ENCODE measurements at places on chromosomes 3 and 15. TPM values are rescaled to one million over a fixed set of nuclear protein-coding genes. Genes with fewer than 3 reads are reported as not detected.
A peak's percentile ranks its signal among the peaks of the same experiment; 100 is the strongest.

- DNase-seq, result no peak
These were observed 175.3 kb downstream of the IGF1R start for GRCh38 chr15:98823616-98824015.

GRCh38 chr3:23671851-23672589, 133.7 kb upstream of the UBE2E1 start:
- peak; percentile 75 for DNase-seq

DNA sequence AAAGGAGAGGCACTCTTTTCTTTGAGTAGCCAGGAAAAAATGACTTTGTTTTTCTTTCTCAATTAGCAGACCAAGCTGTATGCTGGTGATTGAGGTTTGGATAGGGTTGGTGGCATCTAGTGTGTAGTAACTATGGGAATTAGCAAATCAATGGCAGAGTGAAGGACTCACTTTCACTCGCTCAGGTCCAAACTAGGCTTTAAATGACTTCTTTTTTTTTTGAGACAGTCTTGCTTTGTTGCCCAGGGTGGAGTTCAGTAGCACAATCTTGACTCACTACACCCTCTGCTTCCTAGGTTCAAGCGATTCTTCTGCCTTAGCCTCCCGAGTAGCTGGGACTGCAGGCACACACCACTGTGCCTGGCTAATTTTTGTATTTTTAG, 35.9 kb downstream of the PRKCI start:
- no peak for DNase-seq

GRCh38 chr3:66816090-66816761, 181.9 kb upstream of the KBTBD8 start:
- DNase-seq, result no peak

GRCh38 chr3:77038930-77039605, 831 bp upstream of the ROBO2 start:
- DNase-seq, result no peak

DNA sequence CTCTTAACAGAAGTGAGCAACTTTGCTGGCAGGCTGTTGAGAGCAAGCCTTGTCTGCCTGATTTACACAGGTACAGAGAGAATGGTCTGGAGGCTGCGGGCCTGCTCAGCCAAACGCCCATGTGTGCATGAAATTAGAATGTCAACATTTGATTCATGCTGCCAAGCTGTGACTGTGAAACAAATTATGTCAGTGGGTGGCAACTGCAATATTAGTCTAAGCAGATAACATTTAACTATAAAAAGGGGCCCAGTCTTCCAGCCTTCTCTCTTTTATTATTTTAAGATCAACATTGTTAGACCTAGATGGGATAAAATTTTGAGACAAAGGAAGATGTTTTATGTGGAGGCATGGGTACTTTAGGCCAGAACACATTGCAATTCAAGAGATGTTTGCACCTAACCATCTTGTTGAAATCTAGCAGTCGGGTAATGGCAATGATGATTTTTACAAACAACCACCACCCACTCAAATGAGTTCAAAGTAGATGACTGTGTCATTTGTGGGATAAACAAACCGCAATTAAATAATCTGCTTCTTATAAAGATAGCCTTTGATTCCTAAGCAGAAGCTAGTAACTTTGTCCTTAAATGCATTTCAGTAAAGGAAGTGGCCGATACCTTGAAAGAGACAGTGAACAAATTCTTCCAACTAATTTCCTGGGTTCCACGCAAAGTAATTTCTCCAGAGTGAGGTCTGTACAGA, 70.2 kb downstream of the FOXB1 start:
- no peak for DNase-seq

GRCh38 chr3:57929988-57930387, 78.2 kb upstream of the FLNB start:
- no peak for DNase-seq

GRCh38 chr3:152402695-152403451, 134.1 kb downstream of the MBNL1 start:
- no peak for DNase-seq

DNA sequence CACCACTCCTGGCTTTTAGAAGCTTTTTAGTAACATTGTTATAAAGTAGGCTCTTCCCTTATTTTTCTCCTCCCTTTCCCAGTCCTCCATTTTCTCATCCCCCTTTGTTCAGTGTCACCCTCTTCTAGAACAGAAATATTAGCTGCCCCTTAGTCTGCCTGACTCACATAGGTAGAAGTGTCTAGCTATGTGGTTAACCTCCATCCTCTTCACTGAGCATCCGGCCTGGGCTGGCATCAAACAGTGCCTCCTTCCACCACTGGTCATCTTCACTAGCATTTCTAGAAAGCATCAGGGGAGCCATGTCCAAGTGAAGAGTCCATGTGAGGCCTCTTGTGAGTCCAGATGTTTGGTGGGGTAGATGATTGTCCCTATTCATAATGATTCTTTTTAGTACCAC, 70.0 kb upstream of the SKOR1 start:
- DNase-seq, result no peak

DNA sequence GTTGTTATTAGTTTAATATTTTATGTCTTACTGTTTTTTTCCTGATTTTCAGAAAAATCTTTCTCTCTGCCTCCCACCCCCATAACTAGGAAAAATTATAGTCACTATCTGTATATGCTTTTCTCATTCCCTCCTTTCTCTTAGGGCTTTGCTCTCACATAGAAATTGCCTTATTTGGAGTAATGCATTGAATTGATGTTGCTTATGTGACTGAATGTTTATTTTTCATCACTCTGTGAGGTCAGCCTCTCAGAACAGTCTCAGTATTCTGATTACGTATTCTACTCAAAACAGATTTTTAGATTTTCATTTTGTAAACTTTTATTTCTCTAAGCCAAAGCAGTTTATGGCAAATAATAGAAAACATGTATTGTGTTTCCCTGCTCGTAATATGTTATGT, 121.0 kb downstream of the SLMAP start:
- no peak for DNase-seq

DNA sequence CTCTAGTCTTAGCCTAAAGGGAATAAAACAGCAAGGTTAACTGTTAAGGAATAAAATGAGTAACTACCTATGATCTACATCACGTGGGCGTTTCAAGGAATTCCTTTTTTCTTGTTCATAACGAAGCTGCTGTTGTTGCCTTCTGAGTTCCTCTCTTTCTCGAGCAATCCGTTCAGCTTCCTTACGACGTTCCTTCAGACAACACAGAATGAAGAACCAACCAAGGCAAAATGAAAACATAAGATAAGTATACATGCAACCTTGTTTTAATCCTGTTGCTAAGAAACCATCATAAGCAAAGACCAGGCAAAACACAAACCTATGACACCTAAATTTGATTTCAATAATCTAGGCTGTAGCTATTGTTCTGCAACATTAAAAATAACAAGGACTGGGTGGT, 44.1 kb downstream of the SLTM start:
- no peak for DNase-seq

GRCh38 chr3:105369500-105370371, 3.0 kb downstream of the ALCAM start:
- DNase-seq, result peak; percentile 85

- DNase-seq, result no peak
These were observed 11.9 kb upstream of the TM4SF4 start for GRCh38 chr3:149462581-149463011.

- DNase-seq, result no peak
These were observed 147.9 kb upstream of the ATP2B2 start for GRCh38 chr3:10653241-10653640.

- no peak for DNase-seq
These were observed 53.9 kb upstream of the SLC9A9 start for GRCh38 chr3:143902210-143902609.

DNA sequence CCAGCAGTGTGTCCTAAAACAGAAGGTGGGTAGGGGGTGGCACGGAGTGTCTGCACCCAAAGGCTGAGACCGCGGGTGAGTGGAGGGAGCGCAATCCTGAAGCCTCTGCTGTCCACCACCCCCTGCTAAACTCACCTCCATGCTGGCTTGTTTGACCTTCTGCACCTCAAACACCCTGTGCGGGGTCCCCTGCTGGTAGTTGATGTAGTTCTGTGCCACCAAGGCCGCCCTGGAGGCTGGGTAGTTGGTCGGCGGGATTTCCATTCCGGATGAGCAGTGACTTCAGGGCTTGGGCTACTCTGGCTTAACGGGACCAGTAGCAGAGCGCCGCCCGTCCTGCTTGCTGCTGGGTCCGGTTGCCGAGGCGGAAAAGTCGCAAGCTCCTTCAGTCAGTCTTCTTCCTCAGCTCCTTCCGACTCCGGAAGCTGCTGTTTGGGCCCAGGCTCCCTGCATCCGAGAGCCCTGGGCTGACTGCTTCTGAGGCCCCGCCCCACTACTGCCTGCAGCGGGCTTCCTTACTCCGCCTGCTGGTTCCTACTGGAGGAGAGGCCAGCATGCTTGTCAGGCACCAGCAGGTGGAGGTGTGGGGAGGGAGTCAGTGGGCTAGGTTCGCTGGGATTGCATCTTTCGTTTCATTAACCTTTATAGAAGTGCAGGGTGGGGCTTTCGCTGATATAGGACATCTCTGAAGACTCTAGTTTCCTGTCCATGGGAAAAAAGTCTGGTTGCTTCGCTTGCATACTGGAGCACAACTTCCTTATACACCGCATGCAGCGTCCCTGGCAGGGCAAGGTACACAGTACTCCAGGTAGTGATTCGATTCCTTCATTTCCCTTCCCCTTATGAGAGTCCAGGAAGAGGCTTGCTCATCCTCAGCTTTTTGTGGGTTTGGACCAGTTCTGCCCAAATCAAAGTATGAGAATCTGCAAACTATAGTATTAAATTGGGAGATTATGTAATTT, at the start of gene LXN:
LXN (minus strand) TSS at position 434 of the 962 bp plus-strand sequence; CDS start at position 264, 170 bp downstream.
- DNase-seq, result peak; percentile 91

Gene CD200R1
- total RNA-seq, result 0.49 TPM

Gene GLDN
- 3.2 TPM for total RNA-seq

Gene SIDT1
- 50.8 TPM for total RNA-seq

Gene PTX3
- total RNA-seq, result 2.1 TPM

Gene CSK
- total RNA-seq, result 84.8 TPM

Gene UBE2E2
- total RNA-seq, result 6.4 TPM

Gene SLC28A1
- not detected for total RNA-seq

Gene SEMA5B
- total RNA-seq, result 0.59 TPM

Gene GOLGA6D
- total RNA-seq, result not detected

Gene FSIP1
- total RNA-seq, result 8.2 TPM

Gene GALK2
- 34.9 TPM for total RNA-seq

Gene SCAMP2
- 209 TPM for total RNA-seq

Gene HTD2
- total RNA-seq, result 13.0 TPM

All from left colon (tissue), 2 donors.